Suprapubic skin (tissue), 4 donors: ENCODE measurements at places on chromosomes 7 and 10. TPM values are rescaled to one million over a fixed set of nuclear protein-coding genes. Genes with fewer than 3 reads are reported as not detected.

GRCh38 chr10:80421050-80421706 lies 12.8 kb downstream of the PRXL2A start:
- DNase-seq, result no peak

Gene LIPK
- total RNA-seq, result 15.4 TPM

DNA sequence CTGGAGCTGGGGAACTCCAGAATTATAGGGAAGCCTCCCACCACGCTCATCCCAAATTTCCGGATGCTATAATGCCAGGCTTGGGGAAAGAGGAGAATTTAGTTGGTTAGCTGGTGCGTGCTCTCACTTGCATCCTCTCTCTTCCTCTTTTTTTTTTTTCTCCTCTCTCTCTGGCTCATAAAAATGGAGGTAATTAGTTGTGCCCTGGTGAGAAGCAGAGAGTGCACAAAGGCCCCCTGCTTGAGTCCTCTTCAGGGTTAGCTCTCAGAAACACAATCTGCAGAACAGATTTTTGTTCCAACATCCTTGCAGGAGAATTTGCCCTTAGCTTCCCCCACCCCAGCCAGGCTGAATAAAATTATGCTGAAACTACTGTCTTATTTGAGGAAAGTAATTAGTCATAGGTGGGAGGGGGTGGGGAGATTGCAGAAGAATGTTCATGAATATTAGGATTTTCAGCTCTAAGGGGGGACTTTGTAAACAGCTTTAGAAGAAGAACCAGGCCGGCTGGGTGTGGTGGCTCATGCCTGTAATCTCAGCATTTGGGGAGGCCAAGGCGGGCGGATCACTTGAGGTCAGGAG lies 7.6 kb downstream of the SERPINE1 start:
- DNase-seq, result no peak

Gene HECW1
- 0.32 TPM for total RNA-seq

- DNase-seq, result no peak
Observed at GRCh38 chr10:110893559-110894179, 21.9 kb downstream of the PDCD4 start.

Gene SLIT1
- total RNA-seq, result not detected

DNA sequence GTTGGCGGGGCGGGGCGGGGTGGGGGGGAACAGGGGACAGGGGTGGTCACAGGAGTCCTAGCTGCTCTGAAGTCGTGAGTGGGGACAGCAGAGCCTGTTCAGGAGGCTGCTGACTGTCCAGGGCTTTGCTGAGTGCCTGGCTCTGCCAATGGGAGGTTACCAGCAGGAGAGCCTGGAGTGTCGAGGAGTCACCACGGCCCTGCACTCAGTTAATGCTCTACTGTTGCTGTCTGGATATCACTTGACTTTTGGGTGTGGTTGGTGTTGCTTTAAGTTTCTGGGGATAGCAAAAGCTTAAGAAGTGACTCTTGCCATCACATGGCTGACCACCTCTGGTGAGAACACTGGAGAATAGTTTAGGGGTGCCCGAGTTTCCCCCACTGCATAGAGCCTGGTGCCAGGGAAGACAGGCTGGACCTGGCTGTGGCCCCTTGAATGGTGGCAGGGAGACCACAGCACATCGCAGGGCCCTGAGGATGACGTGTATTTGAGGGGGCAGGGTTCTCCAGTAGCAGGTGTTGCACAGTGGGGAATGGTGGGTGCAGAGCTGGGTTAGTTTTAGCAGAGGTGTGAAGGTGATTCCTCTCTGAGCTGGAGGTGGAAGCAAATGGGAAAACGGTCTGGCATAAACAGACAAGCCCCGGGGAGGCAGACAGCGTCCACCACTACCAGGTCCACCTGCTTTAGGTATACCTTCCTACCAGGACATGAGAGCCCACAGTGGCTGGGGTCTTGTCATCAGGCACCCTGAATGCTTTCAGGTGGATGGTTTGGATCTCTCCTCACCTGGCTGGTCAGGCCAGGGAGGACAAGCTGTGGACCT lies 54.2 kb upstream of the CAMK2B start:
- no peak for DNase-seq

DNA sequence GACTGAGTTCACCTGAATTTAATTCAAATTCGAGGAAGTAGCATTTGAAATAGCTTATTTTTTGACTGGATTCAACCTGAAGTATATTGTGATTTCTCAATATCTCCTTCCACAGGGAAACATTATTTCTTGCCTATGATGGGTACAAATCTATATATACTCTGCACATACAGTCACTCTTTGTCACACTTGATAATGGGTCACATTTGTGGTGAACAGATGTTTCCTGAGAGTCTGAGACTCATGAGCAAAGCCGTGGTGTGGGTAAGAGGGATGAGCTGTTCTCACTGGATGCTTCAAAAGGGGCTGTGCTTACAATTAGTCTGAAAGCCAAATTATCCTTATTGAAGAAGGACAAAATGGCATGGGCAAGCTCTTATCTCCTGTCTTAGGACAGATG lies 18.0 kb upstream of the TBXAS1 start:
- no peak for DNase-seq

GRCh38 chr7:17528636-17529035 lies 230.2 kb downstream of the AHR start:
- no peak for DNase-seq
